ENCODE measurements at places on chromosomes 3 and 15.

- no peak for DNase-seq
Measured at GRCh38 chr3:163548015-163548414, 1530.3 kb downstream of the SI start.

DNA sequence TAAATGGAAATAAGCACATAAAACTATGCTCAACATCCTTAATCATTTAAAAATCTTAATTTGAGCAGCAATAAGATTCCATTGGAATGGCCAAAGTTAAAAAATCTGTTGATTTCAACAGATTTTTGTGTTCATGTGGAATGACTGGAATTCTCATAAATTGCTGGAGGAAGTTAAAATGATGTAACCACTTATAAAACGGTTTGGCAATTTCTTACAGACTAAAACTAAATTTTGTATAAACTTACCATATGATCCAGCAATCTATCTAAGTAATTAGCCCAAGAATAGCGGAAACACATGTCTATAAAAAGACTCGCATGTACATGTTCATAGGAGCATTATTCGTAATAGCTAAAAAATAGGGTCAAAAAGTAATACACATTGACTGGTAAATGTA is 1713.6 kb downstream of the SI start:
- no peak for DNase-seq

GRCh38 chr15:88187195-88187594 is 69.3 kb downstream of the NTRK3 start:
- no peak for DNase-seq

DNA sequence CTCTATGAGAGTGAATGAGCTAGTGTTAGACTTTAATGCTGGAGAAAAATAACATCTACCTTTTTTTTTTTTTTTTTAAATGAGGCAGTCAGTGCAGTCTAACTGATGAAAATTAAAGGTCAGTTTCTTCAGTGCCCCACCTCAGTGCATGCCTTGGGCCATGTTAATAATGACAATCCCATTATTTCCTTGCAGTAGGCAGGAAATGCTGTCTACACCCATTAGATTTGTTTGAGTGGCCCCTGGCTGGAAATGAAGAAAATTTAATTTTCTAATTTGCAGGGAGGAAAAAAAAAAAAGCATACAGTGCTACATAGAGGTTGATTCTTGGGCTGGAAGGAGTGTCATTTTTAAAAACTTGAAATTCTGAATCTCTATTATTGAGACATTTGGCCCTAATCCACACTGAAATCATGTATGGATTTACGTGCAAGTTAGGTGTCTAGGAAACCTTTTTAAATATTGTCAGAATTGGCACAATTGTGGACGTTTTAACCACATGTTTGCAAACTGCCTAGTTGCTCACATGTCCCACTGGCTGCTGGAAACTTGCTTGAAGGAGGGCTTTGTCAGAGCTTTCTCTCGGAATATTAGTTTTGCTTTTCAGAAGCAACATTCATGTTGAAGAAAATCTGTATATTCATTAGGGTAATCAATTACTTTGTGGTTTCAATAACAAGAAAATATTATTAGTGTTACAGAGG is 18.4 kb downstream of the FNDC3B start:
- DNase-seq, result no peak

DNA sequence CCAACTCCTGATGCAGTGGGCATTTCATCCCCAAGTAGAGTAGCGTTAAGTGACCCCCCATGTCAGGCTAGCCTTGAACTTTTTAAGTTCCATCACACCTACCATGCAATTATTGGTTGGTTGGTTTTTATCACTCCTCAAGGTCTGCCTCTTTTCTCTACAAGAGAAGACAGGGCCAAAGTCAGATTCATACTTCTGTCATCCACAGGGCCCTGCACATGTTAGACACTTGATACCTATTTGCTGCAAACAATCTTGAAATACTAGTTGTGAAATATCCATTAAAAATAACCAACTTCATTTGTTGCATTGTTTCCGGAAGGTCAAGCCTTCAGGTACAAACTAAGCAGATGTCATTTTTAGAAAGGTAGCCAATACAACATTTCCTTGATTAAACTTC is 1.2 kb downstream of the CMSS1 start:
- DNase-seq, result no peak

DNA sequence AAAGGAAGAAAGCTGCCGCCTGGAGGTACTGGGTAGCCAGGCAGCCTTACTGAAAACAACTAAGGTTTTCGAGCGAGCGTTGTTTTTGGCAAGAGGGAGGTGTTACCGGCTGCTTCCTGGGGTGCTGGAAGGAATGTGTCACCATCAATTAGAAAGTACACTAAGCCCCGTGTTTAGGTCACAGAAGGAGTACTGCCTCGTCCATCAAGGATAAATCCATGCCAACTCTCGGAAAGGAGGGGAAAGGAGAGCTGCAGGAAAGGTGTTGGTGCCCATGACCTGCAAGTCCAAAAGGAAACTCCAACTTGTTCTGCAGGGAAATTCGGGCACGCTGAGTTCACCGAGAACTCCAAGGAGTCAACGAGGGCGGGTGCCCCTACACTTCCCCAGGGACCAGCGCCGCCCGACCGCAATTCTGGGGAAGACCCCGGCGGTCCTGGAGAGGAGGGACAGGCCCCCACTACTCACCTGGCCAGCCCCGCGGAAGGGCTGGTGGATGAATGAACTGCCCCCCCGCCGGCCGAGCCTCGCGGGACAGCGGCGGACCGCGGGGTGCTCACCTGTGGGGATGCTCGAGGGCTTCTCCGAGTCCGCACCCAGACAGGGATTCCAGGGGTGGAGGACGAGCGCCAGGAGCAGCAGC is 542 bp downstream of the PLOD2 start:
- peak; percentile 85 for DNase-seq

DNA sequence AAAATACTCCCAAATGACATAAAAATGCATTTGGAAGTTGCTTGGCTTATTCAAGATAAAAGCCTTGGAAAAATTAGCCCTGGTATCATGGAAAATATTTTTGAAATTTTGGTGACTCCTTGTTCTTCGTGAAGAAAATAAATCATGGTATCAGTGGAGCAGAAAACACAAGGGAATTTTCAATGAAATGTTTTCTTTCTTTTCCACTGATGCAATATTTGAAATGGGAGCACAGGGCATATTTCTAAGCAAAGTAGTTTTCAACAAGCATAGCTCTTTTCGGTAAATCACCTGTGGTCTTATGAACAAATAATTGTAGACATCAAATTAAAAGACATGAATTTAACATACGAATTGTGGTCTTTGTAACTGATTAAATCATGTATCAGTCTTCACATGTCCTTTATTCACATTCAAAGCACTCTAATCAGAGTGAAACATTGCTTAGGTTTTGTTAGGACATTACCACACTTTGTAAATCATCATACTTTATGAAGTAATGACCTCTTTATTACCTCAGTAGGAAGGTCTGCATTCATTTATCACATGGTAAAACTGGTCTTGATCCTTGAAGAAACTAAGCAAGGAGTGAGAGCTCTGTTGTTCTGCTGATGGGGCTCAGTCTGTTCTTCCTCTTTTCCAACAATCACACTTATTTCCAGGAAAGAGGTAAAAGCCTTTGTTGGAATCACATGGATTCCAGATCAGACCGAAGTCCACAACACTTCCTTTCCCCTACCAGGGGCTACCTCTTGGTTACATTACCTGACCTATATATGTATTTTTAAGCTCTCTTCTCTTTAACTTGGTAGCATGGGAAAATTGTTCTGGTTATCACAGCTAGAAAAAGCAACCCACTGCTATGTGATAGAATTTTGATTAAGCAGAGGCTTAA is 413.5 kb upstream of the THBS1 start:
- DNase-seq, result peak; percentile 76

GRCh38 chr3:147119346-147119745 is 287.0 kb downstream of the ZIC4 start:
- peak; percentile 20 for DNase-seq

GRCh38 chr3:25272090-25272489 is 156.0 kb upstream of the RARB start:
- DNase-seq, result no peak

All from fibroblast of skin of right quadriceps (primary cell).